ENCODE measurements at places on chromosomes 6 and 20.

DNA sequence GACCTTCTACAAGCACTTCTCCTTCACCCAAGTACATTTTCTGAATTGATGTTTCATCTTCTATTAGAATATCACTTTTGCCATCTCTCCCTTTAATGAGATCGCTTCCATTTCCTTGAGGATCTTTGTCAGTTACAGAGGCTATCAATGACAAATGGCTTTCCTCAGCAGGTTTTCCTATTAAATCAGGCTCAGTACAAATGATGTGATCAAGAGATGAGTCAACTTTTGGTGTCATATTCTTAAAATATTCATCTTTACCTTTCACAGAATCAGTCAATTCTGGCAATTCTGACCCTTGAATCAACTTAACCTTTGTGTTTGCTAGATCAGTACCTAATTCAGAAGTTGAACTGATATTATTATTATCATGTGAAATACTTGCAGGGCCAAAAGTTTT lies 37.3 kb downstream of the DST start:
- no peak overlapping the region for H3K27ac ChIP-seq
- H3K4me1 ChIP-seq = no peaks in the 10 kb centered on the region
- peaks cover 7% of the 10 kb centered on the region for H3K36me3 ChIP-seq
- no peaks in the 10 kb centered on the region for H3K27me3 ChIP-seq
- no peak for DNase-seq
- H3K4me3 ChIP-seq = no peak overlapping the region

- H3K36me3 ChIP-seq = peaks cover 12% of the 10 kb centered on the region
- H3K4me1 ChIP-seq = no peaks in the 10 kb centered on the region
- H3K27ac ChIP-seq = no peak overlapping the region
- H3K27me3 ChIP-seq = no peaks in the 10 kb centered on the region
Observed at GRCh38 chr6:138912308-138912707, 75.7 kb downstream of the REPS1 start.

DNA sequence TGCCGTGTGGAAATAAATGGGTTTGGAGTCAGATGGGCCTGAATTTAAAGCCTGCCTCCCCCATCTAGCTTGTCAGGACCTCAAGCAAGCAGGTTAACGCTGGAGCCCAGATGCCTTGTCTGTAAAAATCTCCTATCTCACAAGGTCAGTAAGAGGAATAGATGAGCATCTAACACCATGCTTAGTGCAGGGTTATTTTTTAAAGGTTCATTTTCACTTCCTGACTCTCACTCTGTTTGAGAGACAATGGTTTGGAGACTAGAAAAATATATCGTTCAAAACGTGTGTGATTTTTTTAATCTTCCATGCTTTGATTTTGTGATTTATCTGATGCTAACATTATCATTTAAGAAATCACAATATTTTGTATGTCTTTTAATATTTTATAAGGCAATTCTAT lies 114.0 kb upstream of the TAB2 start:
- H3K4me1 ChIP-seq = no peaks in the 10 kb centered on the region
- DNase-seq = no peak
- no peaks in the 10 kb centered on the region for H3K27me3 ChIP-seq
- no peak overlapping the region for H3K4me3 ChIP-seq

GRCh38 chr20:34998331-34998950 lies 42.8 kb downstream of the MYH7B start:
- H3K27ac ChIP-seq = no peak overlapping the region
- no peaks in the 10 kb centered on the region for H3K27me3 ChIP-seq
- DNase-seq = no peak
- H3K4me3 ChIP-seq = no peak overlapping the region
- H3K36me3 ChIP-seq = peaks cover 67% of the 10 kb centered on the region

GRCh38 chr20:63738687-63739129 lies 868 bp upstream of the SLC2A4RG start:
- no peak for DNase-seq
- H3K4me3 ChIP-seq = peak overlapping the region; percentile 56
- H3K27ac ChIP-seq = peak overlapping the region; percentile 90
- H3K4me1 ChIP-seq = peaks cover 50% of the 10 kb centered on the region
- H3K36me3 ChIP-seq = peaks cover 41% of the 10 kb centered on the region
- no peaks in the 10 kb centered on the region for H3K27me3 ChIP-seq

DNA sequence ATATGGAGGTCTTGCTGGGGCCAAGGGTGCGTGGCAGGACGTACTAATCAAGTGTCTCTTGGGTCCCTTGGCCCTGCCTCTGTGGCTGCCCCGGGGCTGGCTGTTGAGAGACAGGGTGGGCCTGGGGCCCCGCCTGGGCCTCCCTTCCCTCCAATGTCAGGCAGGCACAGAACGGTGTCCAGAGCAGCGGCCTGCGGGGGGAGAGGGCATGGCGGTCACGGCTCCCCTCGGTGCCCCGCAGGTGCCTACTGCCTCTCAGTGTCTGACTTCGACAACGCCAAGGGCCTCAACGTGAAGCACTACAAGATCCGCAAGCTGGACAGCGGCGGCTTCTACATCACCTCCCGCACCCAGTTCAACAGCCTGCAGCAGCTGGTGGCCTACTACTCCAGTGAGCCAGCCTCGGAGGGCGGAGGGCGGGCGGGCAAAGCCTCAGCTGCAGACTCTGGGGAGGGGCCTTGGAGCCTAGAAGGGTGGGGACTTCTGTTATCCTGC lies 50.0 kb downstream of the SRC start:
- no peaks in the 10 kb centered on the region for H3K27me3 ChIP-seq
- no peak overlapping the region for H3K4me3 ChIP-seq
- H3K4me1 ChIP-seq = peaks cover 15% of the 10 kb centered on the region
- H3K27ac ChIP-seq = no peak overlapping the region
- DNase-seq = no peak

GRCh38 chr6:44224029-44224964 lies 902 bp downstream of the SLC29A1 start:
- peak; percentile 88 for DNase-seq
- H3K27me3 ChIP-seq = no peaks in the 10 kb centered on the region
- no peaks in the 10 kb centered on the region for H3K36me3 ChIP-seq
- H3K4me1 ChIP-seq = peaks cover 78% of the 10 kb centered on the region

DNA sequence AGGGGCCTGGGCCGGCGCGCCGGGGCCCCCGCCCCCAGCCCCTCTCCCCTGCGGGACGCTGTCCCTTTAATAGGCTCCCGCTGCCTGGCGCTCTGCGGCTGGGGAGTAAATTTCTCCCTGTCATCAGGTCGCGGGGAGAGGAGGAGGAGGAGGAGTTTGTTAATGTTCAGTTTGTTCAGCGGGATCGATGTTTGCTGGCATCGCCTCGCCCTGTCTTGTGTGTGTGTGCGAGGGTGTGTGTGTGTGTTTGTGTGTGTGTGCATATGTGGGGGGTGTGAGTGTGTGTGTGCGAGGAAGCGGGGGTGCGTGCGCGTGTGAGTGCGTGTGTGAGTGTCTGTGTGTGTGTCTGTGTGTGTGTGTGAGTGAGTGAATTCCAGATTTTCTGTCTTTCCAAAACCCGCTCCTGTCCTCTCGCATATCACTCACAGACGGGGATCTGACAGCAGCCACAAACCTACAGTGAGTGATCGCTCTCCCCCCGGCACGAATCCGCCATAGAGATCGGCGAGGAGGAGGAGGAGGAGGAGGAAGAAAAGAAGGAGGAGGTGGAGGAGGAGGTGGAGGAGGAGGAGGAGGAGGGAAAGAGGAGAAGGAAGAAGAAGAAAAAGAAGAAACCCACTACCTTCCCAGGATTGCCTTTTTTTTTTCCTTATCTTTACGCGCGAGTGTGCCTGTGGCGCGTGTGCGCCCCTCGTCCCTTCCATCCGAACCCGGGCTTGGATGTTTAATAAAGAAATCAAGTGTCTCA lies at the start of gene TSHZ2:
TSS of gene TSHZ2 (plus strand) at position 169 of the 748 bp plus-strand sequence. CDS start 936 bp downstream, outside the sequence.
- no peaks in the 10 kb centered on the region for H3K36me3 ChIP-seq
- H3K4me1 ChIP-seq = peaks cover 13% of the 10 kb centered on the region
- no peak for DNase-seq

DNA sequence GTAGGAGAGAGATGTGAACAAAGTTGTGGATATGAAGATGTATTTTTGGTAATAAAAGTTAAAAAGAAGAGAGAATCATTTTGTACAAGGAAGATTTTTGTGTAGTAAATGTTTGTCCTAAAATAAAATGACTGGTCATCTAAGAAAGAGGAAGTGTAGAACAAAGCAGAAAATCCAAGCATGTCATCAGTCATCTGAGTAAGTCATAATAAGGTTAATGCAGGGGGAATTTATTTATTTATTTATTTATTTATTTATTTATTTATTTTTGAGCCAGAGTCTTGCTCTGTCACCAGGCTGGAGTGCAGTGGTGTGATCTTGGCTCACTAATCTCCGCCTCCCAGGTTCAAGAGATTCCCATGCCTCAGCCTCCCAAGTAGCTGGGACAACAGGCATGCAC lies 15.7 kb upstream of the CGA start:
- H3K4me3 ChIP-seq = no peak overlapping the region
- H3K27me3 ChIP-seq = no peaks in the 10 kb centered on the region
- no peaks in the 10 kb centered on the region for H3K36me3 ChIP-seq
- no peak for DNase-seq
- H3K4me1 ChIP-seq = no peaks in the 10 kb centered on the region

- DNase-seq = no peak
- no peaks in the 10 kb centered on the region for H3K4me1 ChIP-seq
- no peak overlapping the region for H3K4me3 ChIP-seq
Observed at GRCh38 chr6:154080461-154081189, 41.6 kb downstream of the OPRM1 start.

- no peak for DNase-seq
- peaks cover 68% of the 10 kb centered on the region for H3K4me1 ChIP-seq
- H3K36me3 ChIP-seq = no peaks in the 10 kb centered on the region
- no peaks in the 10 kb centered on the region for H3K27me3 ChIP-seq
Observed at GRCh38 chr20:17584689-17585088, 14.8 kb downstream of the DSTN start.

GRCh38 chr6:85115876-85116275 lies 334.0 kb upstream of the NT5E start:
- H3K27me3 ChIP-seq = no peaks in the 10 kb centered on the region
- no peak overlapping the region for H3K27ac ChIP-seq
- no peak for DNase-seq
- H3K36me3 ChIP-seq = no peaks in the 10 kb centered on the region
